CD8-positive, alpha-beta memory T cell (primary cell): ENCODE measurements at places on chromosomes 2 and 18. TPM values are rescaled to one million over a fixed set of nuclear protein-coding genes. Genes with fewer than 3 reads are reported as not detected.

GRCh38 chr18:57113799-57114420, 33.0 kb upstream of the BOD1L2 start:
- no peak for DNase-seq

DNA sequence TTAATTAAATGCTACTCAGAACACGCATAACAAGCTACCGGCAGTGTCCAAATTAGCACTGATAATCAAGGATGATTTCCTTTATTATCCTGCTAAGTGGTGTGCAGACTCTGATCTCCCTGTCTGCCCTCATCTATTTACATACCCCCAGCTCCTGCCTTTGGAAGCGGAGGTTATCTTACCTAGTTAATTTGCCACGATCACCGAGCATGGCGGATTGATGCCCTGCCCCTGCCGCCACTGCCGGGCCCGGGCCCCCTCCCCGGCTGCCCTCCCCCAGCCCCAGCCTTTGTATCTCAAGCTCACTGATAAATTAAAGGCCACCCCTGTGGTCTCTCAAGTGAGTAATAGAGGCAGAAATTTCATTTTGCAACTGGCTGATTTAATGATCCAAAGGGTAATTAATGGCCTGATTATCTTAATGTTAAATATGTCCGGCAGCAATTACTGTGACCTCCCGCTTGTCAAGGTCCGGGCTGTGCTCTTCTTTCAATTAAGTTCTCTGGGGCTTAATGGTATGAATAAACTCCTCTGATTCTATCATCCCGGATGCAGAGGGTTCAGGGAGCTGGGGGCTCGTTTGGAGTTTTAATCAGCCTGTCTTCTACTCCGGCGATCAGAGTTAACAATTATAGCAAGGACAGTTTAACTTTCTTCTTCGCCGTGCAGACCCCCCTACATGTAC, 113.4 kb downstream of the GBX2 start:
- DNase-seq, result no peak

- no peak for DNase-seq
These were observed 761.9 kb downstream of the SATB2 start for GRCh38 chr2:198695879-198696278.

- DNase-seq, result no peak
These were observed 930.0 kb upstream of the KLHL29 start for GRCh38 chr2:22454826-22455485.

- no peak for DNase-seq
These were observed 285.7 kb upstream of the UBE2E3 start for GRCh38 chr2:180694445-180695421.

The RESP18 gene
- total RNA-seq, result not detected

DNA sequence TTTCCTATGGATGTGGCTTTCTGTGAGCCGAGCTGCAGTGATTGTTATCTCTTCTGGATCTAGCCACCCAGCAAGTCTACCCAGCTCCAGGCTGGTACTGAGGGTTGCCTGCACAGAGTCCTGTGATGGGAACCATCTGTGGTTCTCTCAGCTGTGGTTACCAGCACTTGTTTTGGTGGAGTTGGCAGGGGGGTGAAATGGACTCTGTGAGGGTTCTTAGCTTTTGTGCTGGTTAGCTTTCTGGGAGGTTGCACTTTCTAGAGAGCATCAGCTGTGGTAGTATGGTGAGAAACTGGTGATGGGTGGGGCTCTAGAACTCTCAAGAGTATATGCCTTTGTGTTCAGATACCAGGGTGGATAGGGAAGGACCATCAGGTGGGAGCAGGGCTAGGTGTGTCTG, 45.4 kb upstream of the MYL1 start:
- no peak for DNase-seq

The RGPD6 gene
- total RNA-seq, result 9.7 TPM

- no peak for DNase-seq
These were observed 178.0 kb downstream of the RND3 start for GRCh38 chr2:150309311-150310080.

DNA sequence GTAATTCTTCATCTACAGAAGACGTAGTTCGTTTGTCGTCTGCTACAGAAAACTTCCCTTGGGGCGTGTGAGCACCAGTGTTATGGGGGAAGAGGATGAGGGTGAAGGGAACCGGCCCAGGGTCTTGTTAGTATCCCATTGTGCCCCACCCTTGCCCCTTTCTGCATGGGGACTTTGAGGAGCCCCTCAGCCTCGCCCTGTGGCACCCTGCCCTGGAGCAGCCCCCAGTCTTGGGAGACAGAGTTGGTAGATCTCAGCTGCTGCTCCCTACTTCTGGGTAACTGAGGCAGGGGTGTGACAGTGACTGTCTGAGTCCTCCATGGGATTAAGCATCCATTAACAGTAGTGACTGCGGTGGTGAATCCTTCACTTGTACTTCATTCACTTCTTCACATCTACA, 50.1 kb downstream of the RNF144A start:
- no peak for DNase-seq

The TLX2 gene
- total RNA-seq, result 0.37 TPM

The PDE6D gene
- 33.7 TPM for total RNA-seq

GRCh38 chr18:34576622-34577021, 133.5 kb upstream of the DTNA start:
- no peak for DNase-seq

DNA sequence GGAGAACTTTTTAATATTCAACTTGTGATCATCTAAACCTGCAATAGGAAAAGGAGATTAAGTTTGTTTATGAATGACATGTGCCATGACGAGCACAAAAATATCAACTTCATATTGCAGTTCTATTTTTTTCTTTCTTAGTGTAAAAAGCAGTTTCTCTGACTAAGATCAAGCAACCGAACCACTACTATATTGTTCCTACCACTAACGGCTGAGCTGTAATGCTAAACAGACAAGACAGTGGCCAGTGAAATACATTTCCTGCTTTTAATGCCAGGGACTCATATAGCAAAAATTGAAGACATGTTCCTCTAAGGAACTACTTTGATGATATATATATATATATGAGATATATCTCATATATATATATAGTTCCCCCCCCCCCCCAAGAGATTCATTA, 1705.6 kb upstream of the TMEFF2 start:
- no peak for DNase-seq

DNA sequence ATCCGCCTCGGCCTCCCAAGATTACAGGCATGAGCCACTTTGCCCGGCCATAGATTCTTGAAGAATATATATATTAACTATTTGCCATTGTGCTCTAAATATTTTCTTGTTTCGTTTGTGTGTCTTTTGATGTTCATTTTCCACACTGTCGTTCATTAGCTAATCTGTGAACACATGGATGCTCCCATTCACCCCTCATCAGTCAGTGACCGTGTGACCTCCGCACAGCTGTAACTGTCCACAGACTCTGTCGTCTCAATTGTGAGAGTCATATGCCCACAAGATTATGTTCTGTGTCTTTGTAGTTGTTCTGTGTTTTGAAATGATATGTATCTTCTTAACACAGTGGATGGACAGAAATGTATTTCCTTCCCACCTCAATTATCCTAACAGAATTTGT, 29.6 kb downstream of the RAMP1 start:
- no peak for DNase-seq

The FBXO15 gene
- 0.77 TPM for total RNA-seq

GRCh38 chr2:127022817-127023216, 84.1 kb downstream of the BIN1 start:
- no peak for DNase-seq

The RAB6C gene
- total RNA-seq, result not detected

- DNase-seq, result no peak
These were observed 637.8 kb upstream of the CHAC2 start for GRCh38 chr2:53129851-53130250.

The CHST9 gene
- not detected for total RNA-seq

The ELOA2 gene
- total RNA-seq, result not detected

- DNase-seq, result no peak
These were observed 19.2 kb upstream of the MAPRE3 start for GRCh38 chr2:26951236-26951635.

DNA sequence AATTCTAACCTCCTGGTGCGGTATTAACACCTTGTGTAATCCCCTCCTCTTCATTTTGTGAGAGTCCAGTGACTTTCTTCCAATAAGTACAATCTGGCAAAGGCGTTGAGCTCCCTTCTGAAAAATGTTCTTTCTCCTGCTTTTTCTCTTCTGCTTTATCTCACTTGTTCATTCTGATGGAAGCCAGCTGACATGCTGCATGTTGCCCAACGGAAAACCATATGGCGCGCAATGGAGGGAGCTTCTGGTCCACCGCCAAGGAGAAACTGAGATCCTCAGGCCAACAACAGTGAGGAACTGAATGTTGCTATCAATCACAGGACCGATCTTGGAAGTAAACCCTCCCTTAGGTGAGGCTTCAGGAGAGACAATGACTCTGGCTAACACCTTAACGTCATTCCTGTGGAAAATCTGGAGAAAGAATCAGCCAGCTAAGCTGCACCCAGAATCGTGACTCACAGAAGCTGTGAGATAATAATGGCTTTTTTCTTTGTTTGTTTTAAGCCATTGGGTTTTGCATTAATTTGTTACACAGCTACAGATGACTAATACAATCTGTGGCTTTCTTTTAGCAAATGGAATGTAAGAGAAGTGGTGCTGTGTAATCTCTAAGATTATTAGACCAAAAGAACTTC, 1323.9 kb upstream of the DDX18 start:
- no peak for DNase-seq

The DTYMK gene
- 131 TPM for total RNA-seq

DNA sequence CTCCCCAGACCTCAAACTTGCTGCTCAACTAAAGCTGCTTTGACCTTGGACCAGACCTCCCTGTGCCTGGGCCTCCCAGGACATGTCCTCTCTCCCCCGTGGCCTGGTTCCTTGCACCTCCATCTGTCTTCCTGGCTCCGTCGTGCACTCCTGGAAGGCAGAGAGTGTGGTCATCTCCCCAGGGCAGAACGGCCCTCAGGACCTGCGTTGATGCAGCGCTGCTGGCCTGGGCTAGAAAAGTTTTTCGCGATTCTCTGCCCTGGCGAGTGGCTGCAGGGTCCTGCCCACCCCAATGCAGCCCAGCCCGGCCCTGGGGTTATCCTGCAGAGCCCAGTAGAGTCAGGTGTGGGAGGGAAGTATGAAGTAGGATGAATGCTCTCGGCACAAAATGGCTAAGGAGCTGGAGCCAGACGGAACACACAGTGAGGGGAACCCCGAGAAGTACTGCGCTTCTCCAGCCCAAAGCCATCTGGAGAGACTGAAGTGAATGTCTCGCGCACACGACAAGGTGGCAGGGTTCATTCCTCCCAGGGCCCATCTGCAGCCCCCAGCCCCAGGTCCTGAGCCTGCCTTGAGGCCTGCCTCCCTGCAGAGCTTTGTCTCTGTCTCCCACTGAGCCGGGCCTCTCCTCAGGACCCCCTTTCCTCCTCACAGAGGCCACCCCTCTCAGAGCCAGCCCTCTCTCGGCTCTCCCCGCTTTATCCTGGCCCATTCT, 41.7 kb downstream of the ATOH8 start:
- DNase-seq, result no peak

DNA sequence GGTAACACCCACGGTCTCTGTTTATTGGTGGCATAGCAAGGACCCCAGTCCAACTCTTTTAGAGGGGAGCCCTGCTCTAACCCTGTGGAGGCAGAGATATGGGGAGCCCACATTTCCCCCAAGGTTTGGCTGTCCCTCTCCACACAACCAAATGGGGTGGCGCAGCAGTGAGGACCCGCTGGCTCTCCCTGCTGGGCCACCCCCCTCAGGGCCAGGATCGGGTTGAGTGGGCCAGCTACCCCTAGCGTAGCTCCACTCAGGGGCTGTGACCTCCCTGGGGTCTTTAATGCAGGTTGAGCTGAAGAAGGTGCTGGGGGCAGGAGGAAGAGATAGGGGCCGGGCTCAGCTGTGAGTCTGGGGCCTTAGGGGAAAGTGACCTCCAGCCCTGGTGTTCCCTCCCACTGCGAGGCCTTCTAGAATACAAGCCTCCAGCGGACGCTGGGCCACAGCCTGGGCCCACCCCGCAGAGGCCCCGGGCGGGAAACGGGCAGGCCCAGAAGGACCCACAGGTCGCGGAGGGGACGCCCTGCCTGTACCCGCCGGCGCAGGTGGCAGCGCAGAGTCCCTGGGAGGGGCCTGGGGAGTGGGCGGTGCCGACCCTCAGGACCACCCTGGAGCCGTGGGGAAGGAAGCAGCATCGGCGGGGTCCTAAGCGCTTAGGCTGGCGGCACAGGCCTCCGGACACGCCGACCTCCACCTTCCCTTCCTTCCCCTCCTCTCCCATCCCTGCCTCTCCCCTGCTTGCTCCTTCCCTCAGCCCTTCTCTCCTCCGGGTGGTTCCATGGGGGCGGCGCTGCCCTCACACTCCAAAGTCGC, 9.6 kb downstream of the CROCC2 start:
- DNase-seq, result no peak

DNA sequence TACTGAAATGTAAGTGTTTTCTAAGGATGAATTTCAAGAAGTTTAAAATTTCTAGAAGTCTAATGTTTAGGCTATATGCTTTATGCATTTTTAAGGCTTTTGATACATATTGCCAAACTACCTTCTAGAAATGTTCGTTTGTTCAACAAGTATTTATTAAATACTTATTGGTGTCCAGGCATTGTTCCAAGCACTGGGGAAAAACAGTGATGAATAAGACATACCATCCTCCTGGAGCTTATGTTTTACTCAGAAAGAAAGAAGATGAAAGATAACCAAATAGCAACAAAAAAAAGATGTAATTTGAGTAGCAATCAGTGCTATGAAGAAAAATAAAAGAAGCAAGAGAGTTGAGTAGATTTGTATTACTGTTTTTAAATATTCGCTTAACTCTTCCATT, 692.9 kb downstream of the SLC4A3 start:
- DNase-seq, result no peak

DNA sequence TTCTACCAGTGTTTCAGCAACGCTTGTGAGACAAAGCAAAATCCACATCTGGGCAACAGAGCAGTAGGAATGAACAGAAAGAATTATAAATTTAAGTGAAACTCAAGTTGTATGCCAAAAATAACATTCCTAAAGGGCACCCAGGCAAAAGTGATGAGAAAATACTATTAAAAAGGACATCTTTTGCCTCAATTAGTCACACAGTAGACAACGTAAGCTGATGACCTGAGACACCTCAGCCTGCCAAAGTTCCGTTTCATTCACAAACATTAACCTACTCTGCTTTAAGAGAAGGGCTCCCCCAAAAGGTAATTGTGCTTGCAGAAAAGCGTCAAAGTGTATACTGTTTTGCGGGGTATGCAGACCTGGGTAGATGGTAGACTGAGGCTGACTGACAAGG, 7.2 kb downstream of the HDLBP start:
- DNase-seq, result no peak

The CRYBA2 gene
- not detected for total RNA-seq

DNA sequence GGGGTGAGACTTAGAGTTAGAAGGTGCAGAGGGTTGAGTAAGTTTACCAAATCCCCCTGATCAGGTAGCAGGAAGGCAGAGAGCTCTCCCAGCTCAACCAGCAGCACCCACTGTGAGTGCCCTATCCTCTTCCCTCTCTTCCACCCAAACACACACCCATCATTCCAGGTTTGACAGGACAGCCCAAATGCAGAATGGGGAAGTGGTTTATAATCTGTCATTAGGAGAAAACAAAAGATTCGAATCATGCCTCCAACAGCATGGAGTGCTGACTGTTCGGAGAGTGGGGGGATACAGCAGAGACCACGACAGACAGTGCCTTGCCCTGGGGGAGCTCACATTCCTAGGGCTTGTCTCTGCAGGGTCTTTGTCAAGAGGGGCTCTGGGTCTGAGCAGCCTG, 11.7 kb downstream of the CXCR2 start:
- no peak for DNase-seq

GRCh38 chr2:98188351-98189046, 101.5 kb downstream of the VWA3B start:
- DNase-seq, result no peak

- DNase-seq, result no peak
These were observed 146.7 kb upstream of the VRK2 start for GRCh38 chr2:57899898-57900297.

- DNase-seq, result no peak
These were observed 181.3 kb downstream of the TMX3 start for GRCh38 chr18:68533641-68534040.

- no peak for DNase-seq
These were observed 160.4 kb upstream of the PID1 start for GRCh38 chr2:229431327-229431954.
